ENCODE measurements at places on chromosomes 3 and 15.

- peak; percentile 76 for DNase-seq
Measured at GRCh38 chr3:31213869-31214486, 318.7 kb upstream of the STT3B start.

DNA sequence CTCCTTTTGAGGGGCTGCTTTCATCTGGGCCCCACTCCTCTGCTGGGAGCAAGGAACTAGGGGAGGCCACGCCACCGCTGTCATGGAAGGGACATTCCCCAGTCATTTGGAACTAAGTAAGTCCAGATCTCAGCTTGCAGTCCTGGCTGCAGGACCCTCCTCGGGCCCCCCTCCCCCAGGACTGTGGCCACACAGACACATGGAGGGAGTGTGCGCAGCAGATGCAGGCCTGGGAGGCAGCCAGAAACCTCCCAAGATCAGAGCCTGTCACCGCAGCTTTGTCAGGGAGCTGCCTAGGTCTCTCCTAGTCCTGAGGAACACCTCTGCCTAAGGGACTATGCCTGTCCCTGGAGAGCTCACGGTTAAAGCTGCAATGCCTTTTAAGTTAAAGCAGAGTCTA lies 7.3 kb upstream of the SEMA3F start:
- DNase-seq: no peak

DNA sequence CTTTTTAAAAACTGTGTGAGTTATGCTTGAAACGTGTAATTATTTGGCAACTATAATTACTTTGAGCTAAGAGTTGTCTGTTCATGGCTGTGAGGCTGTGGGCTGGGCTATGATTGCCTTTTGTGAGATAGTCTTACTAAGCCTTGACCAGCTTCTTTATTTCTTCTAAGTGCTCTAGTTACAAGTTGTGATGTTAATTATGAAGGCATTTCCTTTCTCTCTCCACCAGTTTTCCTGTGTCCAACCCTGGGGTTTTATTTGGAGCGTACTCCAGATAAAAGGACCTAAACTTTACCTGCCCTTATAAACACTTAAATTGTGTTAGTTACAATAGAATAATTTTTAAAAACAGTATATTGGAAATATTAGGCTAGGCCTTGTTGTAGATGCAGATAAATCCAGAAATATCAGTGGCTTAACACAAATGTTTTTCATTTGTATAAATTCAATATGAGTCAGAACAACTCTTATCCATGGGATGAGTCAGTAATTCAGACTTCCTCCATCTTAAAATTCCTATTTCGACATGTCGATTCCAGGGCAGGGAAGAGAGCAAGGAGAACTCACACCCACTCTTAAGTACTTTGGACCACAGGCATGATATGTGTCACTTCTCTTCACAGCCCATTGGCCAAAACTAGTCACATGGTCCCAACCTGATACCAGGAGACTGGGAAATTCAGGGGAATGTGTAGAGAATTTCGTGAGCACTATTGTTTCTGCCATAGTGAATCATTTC lies 17.0 kb downstream of the TMEM62 start:
- DNase-seq: no peak

DNA sequence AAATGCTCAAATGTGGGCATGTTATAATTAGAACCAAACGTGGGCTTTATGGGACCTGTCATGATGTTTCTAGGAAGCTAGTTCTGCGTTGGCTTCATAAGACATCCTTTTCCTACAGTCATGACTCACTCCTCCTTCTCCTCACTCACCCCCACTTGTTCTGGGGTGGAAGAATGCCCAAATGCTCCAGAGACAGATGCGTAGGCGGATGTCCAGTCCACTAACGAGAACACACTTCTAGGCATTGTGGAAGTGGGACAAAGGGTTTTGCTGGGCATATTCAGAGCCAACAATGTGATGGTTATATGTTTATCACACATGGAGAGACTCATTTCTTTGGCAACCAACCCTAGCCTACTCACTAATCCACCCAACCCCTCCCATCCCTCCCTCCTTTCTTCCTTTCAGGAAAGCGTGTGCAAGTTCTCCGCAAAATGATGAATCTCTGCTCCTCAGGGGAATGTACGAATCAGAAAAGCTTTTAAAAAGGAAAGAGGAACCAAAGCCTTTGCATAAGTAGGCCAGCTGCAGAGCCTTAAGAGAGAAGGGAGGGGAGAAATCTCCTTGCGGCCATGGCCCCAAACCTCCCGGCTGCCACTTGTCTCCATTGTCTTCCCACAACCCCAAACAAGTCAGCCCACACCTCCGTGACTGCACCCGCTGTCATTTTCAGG lies 123.0 kb upstream of the SPRED1 start:
- peak; percentile 41 for DNase-seq
